ENCODE measurements at places on chromosomes 16 and 17. TPM values are rescaled to one million over a fixed set of nuclear protein-coding genes. Genes with fewer than 3 reads are reported as not detected.

The ABAT gene
- total RNA-seq, result 1.2 TPM

The HNF1B gene
- total RNA-seq, result not detected

The CACNG5 gene
- not detected for total RNA-seq

The FAM171A2 gene
- total RNA-seq, result 0.11 TPM

The SEZ6L2 gene
- total RNA-seq, result 0.17 TPM

The TSNAXIP1 gene
- total RNA-seq, result 0.84 TPM

The HYDIN gene
- 0.85 TPM for total RNA-seq

The CBLN1 gene
- total RNA-seq, result 0.87 TPM

The RTN4RL1 gene
- 0.65 TPM for total RNA-seq

The KRTAP1-5 gene
- not detected for total RNA-seq

The TMEM132E gene
- not detected for total RNA-seq

The FOXN1 gene
- not detected for total RNA-seq

The SDR42E1 gene
- not detected for total RNA-seq

The CHST5 gene
- total RNA-seq, result not detected

The PYY gene
- not detected for total RNA-seq

The AKTIP gene
- 78.8 TPM for total RNA-seq
